ENCODE measurements at places on chromosomes 2 and 18.

GRCh38 chr2:239803102-239803765 is 221.9 kb downstream of the NDUFA10 start:
- DNase-seq = no peak

GRCh38 chr2:94923196-94923595 is 52.0 kb downstream of the TEKT4 start:
- no peak for DNase-seq

- DNase-seq = peak; percentile 41
These were observed 49.5 kb downstream of the KCNE4 start for GRCh38 chr2:223101340-223102039.

DNA sequence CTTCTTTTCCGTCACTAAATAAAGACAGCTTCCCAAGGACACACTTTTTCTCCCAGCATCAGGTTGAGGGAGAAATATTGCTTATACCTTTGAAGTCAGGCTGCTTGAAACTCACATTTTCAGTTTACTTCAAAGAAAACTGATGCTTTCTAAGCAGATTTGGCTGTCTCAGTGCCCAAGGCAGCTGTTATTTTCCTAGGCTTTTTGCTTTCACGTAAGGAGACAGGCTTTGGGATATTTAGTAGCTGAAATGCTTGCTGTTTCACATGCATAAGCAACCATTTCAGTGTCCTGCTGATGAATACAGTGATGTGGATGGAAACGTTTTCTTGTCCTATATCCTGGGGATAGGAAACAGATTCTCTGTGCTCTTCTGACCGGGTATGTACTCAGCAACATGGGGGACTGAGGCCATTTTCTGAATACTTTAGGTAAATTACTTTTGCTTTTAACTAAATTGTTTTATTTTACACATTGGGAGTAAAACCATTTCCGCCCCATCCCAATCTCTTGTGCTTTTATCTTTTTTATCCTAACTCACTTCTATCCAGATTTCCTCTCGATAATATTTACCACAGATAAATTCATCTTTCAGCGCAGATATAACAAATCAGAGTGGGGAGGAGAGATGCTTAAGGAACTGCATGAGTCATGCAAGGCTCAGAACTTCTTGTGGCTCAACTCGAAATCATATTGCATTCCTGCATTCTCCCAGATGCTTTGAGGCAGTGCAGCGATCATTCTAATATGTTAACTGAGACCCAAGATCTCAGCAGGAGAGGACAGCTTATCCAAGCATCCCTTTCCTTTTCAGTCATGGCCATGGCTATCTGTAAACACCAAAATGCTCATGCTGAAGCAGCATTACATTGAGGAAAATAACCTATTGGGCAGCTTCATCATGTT is 22.2 kb downstream of the GALR1 start:
- no peak for DNase-seq

- DNase-seq = peak; percentile 5
These were observed 31.1 kb downstream of the HDAC4 start for GRCh38 chr2:239369631-239370161.
